ENCODE measurements at places on chromosomes 3 and 15.

GRCh38 chr3:15819576-15819975 lies 21.8 kb upstream of the ANKRD28 start:
- no peak for DNase-seq

- DNase-seq = no peak
Measured at GRCh38 chr3:11290743-11291680, 18.8 kb downstream of the ATG7 start.

DNA sequence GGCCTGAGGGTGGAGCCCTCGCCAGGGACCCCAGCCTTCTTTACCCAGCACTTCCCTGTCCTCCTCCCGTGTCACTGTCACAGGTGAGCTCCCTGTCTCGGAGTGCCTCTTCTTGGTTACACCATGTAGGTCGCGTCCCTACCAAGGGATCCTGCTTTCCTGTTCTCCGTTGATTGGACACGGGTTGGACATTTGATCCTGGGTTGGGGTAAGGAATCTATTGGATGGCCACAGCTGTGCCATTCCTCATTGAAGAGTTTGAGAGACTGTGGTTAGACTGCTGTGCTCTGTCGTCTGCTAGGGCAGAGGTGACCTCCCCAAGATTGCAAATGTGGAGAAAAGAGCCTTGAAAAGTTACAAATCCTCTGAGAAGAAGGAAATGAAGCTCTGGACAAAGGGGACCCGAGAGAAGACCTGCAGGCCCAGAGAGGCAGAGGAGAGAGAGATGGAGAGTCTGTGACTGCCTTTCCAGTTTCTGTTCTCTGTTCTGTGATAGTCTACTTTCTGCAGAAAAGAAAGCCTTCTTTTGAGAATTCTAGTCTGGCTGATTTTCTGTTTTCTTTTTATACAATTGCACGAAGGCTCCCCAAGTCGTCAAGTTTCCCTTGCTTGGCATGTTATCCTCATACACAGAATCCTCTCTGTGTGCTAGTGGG lies 325.7 kb upstream of the RGMA start:
- no peak for DNase-seq

- no peak for DNase-seq
Measured at GRCh38 chr3:34011171-34012101, 213.0 kb downstream of the PDCD6IP start.

DNA sequence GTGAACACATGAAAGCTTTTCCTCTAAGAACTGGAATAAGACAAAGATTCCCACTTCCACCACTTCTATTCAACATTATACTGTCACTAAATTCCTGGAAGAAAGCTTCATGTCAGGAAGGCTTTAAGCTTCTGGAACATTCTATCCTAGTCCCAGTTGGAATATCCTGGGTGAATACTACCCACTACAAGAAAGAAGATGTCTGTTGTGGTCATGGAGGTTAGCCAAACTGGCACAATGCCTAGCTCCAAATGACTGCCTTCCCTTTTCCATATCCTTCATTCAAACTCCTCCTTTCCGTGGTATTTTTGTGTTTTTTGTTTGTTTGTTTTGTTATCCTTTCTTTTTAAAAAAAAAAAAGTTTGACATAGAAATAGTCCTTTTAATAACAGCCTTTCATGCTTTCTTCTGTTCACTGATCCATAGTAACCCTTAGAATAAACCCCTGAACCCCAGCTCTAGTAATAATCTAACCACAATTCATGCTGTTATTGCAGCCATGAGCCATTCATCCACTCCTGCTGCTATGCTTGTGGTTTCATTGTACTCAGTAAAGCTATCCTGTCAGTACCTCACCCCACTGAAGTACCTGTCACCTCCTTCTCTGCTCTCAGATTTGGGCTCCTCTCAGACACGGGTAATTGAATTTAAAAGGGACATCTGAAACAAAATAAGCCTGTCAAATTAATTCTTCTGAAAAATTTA lies 447.5 kb downstream of the IGSF11 start:
- DNase-seq = no peak

DNA sequence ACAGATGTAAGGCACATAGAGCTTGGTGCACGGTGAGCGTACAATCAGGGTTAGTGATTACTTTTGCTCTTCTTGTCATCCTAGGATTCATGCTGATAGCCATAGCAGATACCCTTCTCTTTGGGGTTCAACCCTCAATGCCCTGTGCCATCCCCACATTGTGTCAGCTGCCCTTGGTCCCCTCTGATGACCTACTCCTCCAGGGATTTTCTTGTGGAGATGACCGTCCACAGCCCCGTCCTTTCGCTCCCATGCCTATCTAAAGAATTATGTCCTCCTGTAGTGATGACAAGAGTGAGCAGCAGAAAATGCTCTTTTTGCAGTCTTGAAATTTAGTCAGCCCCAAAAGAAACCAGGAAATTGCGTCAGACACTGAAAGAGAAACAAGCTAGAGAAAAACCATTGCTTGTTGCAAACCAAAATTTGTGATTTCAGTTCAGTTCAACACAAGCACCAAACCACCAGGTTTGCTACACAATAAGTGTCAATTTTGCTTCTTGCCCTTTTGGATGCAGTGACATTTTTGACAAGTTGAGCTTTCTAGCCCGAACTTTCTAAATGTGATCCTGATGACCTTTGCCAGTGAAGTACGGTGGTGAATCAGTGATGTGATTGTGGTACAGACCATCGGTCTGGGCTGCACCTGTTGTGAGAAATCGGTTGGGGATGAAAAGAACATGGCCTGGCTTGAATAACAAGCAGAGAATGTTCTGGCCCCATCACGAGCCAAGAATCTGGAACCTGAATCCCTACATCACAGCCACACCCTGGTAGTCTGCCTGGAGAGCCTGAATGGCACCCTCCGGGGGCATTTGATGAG lies 41.3 kb downstream of the CMTM7 start:
- DNase-seq = no peak

GRCh38 chr3:159520638-159521037 lies 468.0 kb upstream of the IL12A start:
- DNase-seq = no peak

DNA sequence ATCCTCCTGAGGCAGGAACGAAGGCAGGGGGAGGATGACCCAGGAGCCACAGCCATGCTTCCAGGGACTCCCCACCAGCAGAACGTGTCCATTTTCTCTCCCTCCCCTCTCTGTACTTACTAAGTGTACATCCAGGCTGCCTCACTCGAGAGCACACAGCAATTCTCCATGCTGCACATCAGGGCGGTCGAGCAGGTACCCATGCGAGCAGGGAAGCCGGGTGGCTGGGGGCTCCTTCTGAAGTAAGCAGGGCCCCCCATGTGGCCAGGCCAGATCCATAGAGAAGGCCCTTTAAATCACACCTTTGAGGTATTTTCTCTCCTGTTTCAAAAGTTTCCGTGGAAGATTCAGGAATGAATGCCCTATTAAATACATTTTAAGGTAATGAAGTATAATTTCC lies 41.2 kb upstream of the SLC6A11 start:
- no peak for DNase-seq

DNA sequence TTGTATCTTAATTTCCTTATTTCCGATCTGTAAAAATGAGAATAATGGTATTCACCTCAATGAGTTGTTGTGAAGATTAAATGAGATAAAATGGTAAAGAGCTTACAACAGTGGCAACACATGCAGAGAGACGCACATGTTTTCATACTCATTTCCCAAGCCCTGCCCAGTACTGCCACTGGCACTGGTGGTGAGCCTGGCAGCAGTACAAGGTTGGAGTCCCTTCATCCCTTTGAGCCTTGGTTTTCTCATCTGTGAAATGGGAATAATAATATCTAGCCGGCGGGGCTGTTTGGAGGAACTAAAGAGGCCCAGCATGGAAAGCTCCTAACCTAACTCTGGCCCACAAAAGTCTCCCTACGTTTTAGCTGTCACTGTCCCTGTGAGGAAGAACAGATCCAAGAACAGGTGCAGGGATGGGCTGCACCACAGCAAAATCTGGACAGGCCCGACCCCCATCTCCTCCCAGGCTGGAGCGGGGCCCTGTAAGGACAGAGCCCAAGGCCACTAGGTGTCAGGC lies 866 bp upstream of the CD276 start:
- DNase-seq = no peak

GRCh38 chr3:111619833-111620232 lies 24.7 kb upstream of the ZBED2 start:
- no peak for DNase-seq

- no peak for DNase-seq
Measured at GRCh38 chr3:133962849-133963248, 66.9 kb downstream of the SLCO2A1 start.

- no peak for DNase-seq
Measured at GRCh38 chr15:69561071-69561784, 108.6 kb downstream of the RPLP1 start.

- no peak for DNase-seq
Measured at GRCh38 chr15:50260969-50261496, 4.5 kb downstream of the HDC start.

- DNase-seq = no peak
Measured at GRCh38 chr15:44081026-44082013, 113.8 kb downstream of the FRMD5 start.

DNA sequence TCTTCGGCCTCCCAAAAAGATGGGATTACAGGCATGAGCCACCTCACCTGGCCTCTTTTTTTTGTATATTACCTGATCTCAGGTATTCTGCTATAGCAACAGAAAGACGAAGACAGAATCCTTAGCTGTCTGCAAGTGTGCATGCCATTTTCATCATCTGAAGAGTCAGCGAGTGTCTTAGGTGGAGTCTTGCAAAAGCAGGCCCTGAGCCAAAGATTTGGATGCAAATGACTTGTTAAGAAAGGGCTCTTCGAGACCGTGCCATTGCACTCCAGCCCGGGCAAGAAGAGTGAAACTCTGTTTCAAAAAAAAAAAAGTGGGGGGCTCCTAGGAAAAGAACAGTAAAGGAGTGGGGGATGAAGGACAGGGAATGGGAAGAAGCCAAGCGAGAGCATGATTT lies 10.2 kb upstream of the TRIM69 start:
- DNase-seq = no peak

GRCh38 chr3:51100536-51100851 lies 284.6 kb upstream of the MANF start:
- no peak for DNase-seq

DNA sequence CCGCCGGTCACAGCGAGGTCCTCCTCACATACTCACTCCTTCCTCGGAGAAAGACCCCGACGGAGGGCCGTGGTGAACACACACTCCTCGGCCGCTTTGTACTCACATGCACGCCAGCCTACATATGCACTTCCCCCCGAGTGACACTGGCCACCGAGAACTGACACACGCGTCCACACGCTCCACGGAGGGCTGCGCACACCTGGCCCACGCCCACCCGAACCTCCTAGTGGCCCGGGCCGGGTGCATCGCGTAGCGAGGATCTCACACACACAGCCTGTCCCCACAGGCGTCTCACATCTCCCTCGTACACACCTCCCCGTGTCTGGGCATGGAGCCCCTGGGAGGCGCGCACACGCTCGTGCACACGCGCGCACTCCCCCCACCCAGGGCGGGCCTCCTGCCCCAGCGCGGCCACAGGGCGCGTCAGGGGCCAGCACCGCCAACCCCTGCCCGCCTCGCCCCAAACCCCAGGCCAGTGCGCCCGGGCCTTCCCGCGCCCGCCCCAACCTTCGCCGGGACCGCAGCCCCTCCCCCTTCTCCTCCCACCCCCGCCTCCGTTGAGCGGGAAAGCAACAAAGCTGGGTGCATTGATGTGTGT lies 411 bp upstream of the C3orf70 start:
- DNase-seq = no peak

DNA sequence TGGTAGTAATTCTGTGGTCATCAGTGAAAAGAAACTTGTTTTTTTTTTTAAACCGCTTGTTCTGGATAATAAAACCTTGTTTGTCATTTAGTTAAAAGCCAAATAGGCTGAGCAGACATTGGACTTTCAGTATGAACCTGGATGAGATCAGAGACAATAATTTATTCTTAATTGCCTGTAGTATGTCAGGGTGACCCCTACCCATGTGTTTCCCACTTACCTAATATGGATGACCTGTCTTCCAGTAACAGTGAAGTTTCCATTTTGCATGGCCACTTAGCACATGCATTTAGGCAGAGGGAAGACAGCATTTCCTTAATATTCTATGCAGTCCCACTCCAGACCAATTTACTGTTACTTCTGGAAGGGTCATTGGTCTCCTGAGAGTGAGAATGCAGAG lies 87.6 kb upstream of the CFAP20DC start:
- no peak for DNase-seq

GRCh38 chr15:73464602-73465001 lies 21.6 kb downstream of the REC114 start:
- no peak for DNase-seq

- no peak for DNase-seq
Measured at GRCh38 chr3:194775731-194776130, 90.0 kb downstream of the FAM43A start.

DNA sequence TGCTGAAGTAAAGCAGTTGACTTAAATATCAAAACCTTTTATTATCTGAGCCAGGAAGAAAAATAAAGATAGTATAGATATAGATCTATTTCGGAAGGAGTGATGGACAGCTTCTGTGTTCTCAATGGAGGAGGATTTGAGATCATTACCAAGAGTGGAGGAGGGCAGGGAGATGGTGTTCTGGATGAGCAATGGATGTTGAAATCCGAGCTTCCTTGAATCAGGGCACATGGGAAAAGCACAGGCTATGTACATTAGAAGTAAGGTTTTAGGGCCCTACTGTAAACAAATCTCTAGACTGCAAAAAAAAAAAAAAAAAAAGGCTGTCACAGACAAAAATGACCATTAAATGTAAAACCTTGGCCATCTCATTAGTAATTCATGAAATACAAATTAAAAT lies 43.2 kb downstream of the GTPBP8 start:
- DNase-seq = no peak

Measured in left forelimb (tissue), 1 donor.